Activated CD8-positive, alpha-beta memory T cell treated with anti-CD3 and anti-CD28 coated beads for 4 hours (primary cell): ENCODE measurements at places on chromosomes 3 and 15.

GRCh38 chr3:34856081-34856947, 783.0 kb upstream of the ARPP21 start:
- no peak for DNase-seq

GRCh38 chr3:24401811-24402185, 92.9 kb downstream of the THRB start:
- DNase-seq: no peak

- no peak for DNase-seq
Observed at GRCh38 chr3:76514836-76515235, 525.1 kb upstream of the ROBO2 start.

- DNase-seq: no peak
Observed at GRCh38 chr3:57006179-57006657, 54.2 kb upstream of the SPATA12 start.

DNA sequence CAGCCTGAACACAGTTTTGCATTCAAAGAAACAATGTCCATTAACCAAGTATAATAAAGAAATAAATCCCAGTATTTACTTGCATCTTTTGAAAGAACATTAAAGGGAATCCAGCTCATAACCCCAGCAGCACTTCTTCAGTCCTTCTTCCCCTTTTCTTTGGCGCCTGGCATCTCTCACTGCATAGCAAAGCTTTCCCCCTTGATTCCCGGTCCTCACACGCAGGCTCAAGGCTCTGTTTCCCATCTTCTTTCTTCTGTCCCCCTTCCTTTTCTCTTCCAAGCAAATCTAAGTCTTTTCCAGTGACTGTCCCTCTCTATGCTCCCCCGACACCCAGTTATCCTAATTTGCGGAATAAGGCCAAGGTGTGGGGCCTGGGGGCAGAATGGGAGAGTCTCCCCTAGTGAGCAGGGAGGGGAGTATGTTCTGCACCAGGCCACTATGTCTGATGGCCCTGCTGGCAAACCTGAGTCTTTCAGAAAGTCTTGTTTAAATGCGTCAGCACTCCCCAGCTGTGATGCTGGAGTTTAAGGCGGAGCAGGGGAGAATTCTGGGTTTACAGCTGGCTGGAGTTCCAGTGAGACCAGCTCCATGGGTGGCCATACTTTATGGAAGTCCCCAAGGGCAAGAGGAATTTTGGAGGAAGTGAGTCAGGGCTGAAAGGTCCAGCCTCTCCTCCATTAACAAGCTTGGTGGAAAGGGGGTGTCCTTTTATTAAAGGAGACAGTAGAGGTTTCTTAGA, 42.1 kb downstream of the GOLGA6A start:
- DNase-seq: no peak

GRCh38 chr15:52076889-52077781, 35.4 kb downstream of the BCL2L10 start:
- DNase-seq: no peak

GRCh38 chr3:176941689-176942088, 255.6 kb downstream of the TBL1XR1 start:
- DNase-seq: no peak

DNA sequence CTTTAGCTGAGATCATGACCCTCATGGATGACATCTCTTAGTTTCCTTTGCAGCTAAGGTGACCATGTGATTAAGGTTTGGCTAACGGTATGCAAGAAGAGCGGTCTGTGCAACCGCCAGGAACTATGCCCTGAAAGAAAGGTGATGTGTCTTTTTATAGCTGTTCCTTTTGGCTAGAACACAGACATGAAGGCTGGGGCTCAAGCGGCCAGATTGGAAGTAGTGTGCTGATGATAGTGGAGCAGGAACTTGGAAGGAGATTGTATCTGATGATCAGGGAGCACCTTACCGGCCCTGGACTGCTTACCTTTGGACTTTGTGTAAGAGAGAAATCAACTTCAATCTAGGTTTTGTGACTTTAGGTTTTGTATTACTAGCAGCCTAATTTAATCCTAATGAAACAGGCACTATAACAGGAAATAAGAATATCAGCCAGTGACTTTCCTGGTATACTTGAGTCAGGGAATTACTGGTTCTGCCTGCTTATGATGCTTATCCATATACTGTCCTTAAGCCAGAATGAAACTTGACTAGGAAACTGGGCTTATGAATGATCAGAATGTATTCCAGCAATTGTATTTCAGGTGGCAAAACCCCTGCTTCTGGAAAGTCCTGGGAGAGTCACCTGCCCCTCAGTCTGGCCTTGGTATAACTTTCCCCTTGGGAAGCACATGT, 164.3 kb upstream of the LRIG1 start:
- DNase-seq: no peak

DNA sequence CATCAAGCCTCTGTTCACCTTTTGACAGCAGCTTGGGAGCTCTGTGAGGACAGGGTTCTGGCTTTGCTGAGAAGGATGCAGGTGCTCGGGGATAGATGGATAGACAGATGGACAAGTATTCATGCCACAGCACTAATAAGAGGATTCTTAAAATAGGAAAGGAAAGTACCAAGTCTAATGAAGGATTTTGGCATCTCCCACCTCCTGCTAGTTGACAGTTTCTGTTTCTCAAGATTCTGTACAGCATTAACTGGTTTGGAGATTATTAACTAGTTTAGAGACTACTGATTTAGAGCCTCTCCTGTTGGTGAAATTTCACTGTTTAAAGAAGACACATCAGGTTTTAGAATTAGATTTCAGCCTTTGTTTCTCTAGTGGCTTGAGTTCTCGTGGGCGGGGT, 152.3 kb downstream of the CACNA1D start:
- DNase-seq: no peak

DNA sequence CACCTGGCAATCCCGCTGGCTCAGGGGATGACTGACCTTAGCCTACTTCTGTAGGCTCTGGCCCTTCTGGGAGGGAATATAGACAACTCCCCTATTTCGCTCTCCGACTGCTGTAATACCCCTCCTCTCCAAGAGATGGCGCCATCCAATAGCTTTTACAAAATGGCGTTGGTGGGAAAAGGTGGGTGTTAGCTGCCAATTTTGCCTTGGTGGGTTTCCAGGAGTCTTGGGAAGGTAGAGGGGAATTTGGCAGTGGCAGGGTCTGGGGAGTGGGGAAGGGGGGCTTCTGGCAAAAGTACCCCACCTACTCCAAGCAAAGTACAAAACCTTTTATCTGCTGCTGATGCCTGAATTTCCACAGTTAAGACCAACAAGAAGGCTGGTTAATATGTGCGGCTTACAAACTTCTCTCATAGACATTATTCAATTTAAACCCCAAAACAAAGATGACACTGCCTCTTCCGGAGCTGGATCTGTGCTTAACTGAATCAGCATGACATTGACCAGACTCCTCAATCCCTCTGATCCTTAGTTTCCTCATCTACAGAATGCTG, 62.1 kb downstream of the RASGRF1 start:
- DNase-seq: no peak

DNA sequence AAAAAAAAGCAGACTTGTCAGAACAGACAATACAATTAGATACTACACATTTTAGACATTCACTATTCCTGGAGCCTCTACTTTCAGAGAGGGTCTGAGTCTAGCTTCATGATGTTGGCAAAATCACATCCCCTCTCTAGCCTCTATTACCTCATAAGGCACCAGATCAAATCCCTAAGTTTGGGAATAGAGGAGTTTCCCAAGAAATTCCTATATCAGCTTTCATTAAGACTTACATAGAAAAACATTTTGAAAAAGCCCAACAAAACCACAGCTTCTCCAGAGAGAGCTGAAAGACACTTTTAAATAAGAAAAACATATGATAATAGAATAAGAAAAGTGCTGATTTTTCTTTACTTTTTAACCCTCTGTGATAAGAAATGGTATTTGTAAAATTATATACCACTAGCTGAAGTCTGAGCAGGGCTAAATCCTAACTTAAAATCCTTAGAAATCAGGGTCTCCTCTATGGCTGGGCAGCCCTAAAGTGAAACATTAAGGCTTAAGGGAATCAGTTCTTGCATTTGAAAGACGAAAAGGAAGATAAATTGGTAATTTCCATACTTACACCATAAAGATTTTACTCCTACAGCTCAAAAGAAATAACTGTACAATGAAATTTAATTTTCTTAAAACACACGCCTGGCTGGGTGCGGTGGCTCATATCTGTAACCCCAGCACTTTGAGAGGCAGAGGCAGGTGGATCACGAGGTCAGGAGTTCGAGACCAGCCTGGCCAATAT, 4.3 kb downstream of the TBC1D2B start:
- DNase-seq: no peak

- DNase-seq: no peak
Observed at GRCh38 chr3:72641684-72642083, 206.6 kb downstream of the SHQ1 start.

DNA sequence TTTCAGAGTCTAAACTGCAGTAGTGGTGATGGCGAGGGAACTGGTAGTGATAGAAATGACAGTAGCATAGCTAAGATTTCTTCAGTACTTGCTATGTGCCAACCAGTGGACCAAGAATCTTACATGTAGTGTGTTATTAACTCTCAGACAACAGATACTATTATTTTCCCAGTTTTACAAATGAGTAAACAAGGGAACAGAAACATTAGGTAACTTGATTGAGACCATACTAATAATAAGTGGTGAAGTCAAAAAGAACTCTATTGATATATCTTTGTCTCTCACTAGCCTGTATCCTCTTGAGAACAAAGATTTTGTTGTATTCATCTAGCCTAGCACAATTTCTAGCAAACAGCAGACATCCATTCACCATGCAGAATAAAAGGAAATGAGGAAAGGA, 250.1 kb downstream of the ZBTB20 start:
- DNase-seq: no peak

DNA sequence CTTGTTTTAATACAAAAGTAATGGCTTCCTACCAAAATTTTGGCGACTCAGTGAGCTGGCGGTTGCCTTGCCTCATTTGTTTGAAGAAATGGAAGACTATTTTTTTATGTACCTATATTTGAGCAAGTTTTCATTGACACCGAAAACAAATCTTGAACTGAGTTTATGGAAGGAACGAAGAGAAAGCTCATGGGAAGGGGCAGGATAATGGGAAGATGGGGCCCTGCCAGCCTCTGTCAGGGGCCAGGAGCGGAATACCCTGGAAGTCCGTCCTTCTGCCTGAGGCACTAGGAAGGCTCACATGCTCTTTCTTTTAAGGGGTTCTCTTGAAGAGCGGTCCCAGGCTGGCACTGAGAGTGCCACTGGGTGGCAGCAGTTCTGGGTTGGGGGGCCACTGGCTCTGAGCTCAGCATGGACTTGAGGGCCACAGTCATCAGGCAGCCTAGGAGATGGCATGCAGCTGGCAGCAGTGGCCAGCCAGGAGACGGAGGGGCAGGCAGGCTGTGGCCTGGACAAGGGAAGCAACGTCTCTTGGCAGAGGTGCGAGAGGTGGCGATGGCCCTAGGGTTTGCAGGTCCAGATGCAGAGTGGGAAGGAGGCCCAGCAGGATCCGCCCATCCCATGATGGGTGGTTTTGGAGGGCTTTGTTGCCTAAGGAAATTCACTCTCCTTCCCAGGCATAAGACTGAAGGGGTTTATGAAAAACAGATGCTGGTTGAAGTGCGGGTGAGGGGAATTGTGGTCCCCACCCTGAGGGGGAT, 41.6 kb downstream of the ISG20 start:
- DNase-seq: no peak

DNA sequence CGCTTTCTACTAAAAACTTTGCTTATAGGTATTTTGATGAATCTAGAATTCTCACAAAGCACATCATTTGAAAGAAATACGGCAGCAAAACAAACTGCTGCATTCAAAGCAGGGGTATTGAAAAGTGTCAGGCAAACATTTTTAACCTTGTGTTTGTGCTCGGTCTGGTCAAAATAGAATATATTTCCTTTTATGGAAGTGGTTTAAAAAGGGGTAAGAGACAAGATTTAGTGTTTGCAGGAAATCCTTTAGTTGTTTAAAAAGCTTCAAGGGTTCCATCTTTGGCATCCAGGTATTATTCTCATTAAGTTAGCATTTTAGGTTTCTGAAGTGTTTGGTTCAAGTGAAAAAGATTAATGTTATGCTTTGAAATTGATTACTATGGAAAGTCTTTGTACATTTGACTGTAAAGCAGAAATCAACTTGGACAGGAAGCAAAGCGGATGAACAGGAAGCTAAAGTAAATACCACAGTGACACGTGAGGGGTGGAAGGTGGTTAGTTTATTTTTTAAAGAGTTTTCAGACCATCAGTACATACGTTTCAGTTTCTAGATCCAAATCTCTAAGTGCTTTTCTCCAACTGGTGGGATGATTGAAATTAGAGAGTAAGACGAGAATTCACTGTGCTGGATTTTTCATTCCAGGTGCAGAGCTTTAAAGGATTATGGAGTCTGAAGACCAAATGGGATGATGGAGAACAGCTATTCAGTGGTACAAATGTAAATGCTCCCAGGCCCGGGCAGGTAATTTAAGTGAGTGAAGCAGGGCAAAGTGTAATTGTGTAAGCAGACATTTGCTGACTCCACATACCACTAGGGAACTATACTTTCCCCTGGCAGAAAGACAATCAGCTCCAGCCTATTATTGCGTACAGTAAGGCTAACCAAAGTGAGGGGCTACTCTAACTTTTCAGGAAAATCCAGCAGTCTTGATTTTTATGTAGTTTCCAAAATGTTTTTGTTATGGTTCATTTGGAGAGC, 341.8 kb upstream of the TBL1XR1 start:
- no peak for DNase-seq

DNA sequence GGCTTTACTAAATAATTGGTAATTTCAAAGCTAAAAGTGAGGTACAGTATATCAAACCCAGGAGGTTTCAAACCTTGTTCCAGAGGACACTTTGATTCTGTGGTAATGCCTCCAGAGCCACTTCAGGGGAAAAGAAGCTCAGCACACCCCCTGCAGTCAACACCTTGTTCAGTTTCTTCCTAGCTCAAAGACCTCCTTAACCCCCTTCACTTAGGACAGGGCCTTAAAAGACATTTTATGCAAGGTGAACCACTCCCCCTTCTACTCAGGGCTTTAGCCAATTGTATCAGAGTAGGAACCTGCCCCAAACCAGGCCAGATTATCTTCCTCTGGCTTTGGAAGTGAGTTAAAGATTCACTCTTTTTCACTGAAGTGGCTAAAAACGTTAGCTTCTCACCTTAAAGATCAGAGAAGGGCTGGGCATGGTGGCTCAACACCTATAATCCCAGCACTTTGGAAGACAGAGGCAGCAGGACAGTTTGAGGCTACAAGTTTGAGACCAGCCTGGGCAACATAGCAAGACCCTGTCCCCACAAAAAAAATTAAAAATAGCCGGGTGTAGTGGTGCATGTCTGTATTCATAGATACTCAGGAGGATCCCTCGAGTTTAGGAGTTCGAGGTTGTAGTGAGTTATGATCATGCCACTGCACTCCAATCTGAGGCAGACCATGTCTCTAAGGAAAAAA, 3.4 kb downstream of the DENND6A start:
- no peak for DNase-seq

DNA sequence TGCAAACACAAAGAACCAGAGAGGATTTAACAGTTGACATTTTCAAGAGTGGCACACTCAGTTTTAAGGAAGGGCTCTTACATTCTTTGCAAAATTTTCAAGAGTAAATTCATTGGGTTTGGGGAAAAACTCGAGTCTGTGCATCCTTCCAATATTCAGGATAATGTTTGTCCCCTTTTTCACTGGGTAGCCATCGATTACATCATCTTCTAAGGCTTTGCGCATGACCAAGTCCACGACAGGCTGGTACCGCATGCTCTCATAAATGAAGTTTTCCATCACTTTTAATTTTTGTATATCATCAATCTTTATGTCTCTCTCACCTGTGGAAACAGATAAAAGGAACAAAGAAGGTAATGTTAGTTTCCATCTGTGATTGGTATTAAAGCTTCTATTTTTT, 117.5 kb upstream of the TNFAIP8L3 start:
- no peak for DNase-seq

- DNase-seq: no peak
Observed at GRCh38 chr3:2713923-2714322, 396.3 kb downstream of the IL5RA start.

GRCh38 chr15:32905481-32905880, 187.7 kb downstream of the GREM1 start:
- DNase-seq: no peak

GRCh38 chr15:92655178-92655995, at the start of gene FAM174B:
Gene FAM174B, minus strand, starts transcription at chr15:92655775.
- DNase-seq: no peak
